ENCODE measurements at places on chromosomes 2 and 18.

- DNase-seq, result no peak
Observed at GRCh38 chr18:61882296-61883004, 10.4 kb downstream of the RNF152 start.

- no peak for DNase-seq
Observed at GRCh38 chr2:233602076-233602475, 15.4 kb upstream of the UGT1A8 start.

DNA sequence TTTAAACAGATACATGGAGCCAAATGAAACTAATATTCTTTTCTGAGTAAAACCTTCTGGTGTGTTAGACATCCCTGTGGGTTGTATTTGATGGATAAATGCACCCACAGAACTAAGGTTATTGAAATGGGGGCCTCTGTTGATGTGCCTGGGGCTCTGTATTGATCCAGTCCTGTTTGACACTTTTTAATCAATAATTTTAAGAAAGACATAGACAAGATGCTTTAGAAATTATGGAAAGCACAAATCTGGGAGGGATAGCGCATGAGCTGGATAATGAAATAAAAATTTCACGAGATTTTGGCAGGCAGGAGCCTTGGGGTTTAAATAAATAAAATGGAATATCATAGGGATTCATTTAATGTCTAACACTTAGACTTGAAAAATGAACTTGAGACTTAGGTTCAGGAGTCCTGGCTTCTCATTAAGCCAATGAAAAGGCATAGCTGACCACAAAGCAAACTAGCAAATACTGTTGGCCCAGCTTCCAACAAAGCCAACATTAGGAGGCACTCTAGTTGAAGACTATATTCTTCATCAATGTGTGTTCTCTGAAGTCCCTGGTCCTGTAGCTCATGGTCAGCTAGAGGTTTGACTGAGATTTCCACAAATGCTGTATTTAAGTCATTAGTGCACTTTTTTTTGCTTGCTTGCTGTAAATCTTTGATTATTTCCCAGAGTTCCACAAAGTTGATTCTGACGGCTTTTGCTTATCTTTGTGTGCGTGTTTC, 64.2 kb upstream of the SH3RF3 start:
- DNase-seq, result no peak

DNA sequence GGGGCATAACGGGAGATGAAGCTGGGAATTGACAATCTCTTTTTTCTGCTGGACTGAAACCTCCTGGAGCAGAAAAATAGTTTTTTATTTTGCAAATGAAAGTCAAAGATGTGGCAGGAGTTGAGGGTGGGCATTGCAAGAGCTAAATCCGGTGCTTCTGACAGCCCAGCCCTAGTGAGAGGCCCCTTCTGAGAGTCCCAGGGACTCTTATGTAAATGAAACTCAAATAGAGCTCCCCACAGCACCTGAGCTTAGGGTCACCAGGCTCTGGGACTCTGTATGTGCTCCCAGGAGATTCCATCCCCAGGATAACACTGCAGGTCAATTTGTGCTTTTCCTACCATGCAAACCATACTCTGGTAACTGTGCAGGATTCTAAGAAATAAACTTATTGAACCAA, 192.8 kb downstream of the ANKRD30B start:
- DNase-seq, result no peak

DNA sequence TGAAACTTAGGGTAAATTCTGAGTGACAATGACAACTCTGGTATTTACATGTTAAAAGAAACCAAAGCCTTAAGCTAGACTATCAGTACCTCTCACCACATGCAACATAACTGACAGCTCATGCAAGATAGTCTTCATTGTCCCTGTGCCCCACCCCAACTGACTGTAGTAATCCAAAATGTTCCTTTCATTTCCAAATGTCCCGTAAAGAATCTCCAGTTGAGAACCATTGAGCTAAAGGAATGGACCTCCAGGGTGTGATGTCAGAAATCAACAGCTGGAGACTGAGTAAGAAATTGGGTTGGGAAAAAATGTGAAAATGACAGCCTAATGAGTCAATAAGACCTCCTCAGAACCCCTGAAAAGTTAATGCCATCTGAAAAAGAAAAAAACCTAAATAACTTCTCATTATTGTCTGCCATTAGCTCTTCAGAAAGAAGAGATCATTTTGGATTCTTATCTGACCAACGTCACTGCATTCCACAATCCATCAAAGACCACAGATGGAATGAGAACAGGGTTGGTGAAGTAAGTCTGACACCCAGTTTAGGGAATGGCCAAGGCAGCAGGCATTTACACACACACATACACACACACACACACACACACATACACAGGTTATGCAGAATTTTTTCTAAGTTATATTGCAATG, 51.7 kb upstream of the ACVR2A start:
- DNase-seq, result no peak

DNA sequence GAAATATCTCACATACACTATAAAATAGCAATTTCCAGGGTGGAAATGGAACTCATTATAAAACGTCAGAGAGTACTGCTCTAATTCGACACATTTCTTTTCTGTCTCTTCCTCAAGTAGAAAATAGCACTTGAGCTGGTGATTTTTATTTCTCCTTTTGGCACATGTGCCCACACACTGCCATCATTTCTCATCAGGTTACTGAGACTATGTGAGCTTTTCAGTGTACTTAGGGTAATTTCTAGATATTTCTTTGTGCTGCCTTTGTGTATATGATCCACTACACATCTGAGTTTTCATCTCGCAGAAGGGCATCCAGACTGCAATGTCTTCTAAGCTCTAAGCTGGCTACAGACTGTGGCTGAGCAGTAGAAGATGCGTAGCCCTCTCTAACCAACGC, 62.1 kb upstream of the PGAP1 start:
- no peak for DNase-seq

- DNase-seq, result no peak
Observed at GRCh38 chr2:172031536-172031935, 31.8 kb downstream of the METAP1D start.

DNA sequence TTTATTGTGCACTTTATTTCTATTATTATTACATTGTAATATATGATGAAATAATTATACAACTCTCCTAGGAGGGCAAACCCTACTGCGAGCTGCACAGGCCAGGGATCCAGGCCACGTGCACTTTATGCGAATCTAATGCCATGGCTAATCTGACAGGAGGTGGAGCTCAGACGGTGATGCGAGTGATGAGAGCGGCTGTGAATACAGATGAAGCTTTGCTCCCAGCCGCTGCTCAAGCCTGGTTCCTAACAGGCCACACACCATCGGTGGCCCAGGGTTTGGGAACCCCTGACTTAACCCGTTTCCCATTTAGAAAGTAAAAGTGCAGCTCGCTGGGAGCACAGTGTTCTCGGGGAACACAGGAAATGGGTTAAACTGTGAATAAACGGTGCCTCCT, 40.8 kb upstream of the RAB6D start:
- no peak for DNase-seq

DNA sequence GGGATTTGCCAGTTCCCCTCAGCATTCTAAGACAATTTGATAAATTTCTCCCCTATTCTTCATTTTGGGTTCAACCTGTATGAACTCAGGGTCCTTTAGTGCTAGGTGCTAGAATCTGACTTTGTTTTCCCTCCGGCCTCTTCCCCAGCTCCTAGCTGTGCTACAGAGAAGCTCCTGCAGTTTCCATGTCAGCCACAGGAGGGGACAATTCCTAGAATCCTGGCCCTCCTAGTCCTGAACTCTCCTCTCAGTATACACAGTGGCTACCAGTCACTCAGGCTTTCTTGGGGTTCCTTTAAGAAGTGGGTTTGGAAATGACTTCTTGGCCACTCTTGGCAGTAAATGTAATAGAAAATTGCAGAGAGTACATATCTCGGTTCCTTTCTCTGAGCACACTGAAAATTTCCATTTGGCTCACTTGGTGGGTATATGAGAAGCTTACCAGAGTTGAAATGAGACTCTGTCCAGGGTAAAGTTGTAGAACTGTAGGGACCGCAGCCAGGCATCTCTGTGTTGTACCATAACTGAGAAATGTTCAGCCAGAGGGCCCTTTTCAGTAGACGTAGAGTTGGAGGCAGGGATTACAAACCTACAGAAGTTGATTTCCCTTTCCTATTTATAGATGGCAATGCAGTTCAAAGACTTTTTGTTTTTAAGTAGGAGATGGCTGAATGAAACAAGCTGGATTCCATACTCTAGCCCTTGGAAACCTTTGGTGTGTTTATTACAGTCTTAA, 5.0 kb upstream of the CHST10 start:
- no peak for DNase-seq

DNA sequence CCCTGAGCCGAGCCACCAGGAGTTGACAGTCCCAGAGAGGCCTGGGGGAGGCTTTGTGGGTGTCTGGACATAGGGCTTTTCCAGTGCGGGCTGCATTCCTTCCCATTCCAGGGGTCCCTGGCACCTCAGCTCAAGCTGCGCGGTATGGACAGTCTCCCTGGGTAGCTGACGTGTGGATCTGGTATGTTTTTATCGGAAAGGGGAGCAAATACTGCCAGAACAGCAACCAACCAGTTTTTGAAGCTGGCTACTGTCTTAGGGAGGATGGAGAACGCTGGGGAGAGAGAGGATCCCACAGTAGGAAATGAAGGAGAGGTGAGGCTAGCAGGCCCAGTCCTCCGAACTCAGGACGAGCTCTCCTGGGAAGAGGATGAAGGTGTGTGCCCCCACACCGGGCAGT, 103.8 kb upstream of the APCDD1 start:
- DNase-seq, result no peak

- DNase-seq, result no peak
Observed at GRCh38 chr2:138094031-138094430, 129.8 kb downstream of the HNMT start.

DNA sequence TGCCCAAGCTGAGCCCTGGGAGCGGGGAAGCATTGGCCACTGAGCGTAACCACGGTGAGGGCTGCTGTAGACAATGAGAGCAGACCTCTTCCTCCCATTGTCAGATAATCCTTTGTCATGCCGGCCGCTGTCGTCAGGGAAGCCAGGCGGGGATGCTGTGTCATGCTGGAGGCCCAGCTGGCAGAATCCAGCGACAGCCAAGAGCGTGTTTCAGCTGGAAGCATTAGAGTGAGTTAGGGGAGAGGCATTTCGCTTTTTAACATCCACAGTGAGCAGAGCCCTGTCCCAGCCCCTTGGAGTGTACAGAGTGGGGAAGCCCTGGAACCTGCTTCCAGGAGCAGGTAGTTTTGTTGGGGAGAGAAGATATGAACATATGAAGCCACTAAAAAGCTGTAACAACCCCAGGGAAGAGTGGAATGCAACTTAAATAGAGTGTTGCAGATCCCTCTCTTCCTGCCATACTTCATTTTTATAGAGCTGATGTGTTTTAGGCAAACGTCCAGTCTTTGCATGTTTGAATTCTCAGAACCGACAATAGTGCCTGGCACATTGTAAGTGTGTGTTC, 7.0 kb downstream of the CTIF start:
- DNase-seq, result no peak

- DNase-seq, result no peak
Observed at GRCh38 chr18:47247416-47248114, 3.9 kb downstream of the SKOR2 start.

DNA sequence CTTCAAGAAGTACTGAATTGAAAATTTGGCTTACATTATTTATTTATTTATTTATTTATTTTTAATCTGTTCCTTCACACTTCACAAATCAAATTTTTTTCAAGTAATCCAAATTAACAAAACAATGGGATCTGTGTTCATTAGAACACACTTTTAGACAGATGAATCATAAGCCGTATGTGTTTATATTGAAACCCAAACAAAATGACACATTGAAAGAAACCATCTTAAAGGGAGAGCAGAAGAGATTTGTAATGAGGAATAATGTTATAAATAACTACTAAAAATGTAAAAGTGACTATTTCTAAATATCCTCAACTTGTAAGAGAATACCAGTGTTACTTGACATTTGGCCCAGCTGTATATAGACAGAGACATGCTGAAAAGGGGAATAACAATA, 991.0 kb upstream of the CHAC2 start:
- DNase-seq, result no peak

GRCh38 chr2:182933629-182934028, 67.2 kb upstream of the FRZB start:
- no peak for DNase-seq

- no peak for DNase-seq
Observed at GRCh38 chr2:240777456-240778212, 42.4 kb downstream of the KIF1A start.

DNA sequence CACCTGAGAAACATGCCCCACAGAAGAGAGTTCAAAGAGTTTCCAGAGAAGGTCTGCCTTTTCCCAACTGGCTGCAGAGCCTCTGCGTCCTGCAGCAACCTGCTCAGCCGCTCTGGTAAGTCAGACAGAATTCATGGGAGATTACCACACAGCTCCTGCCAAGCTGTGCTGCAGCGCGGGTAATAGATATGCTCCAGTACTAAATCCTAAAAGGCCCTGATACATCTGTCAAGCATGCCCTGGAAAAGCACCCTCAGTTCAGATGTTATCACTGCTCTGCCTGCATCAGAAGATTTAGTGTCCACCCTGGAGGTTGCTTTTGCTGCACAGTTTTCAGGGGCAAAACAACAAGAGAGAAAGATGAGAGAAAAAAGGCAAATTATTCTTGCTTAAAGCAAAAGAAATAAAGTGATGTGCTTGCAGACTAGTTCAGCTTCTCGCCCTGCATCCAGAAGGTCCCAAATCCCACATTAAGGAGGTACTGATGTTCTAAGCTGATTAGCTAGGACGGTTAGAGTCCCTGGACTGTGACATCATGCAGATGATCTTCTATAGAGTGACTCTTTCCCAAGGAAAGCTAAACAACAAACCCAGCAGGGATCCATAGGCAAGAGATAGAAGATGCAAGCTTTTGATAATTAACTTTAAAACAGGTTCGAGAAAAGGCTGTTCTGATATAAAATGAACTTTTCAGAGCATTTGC, 488.6 kb downstream of the BCL11A start:
- DNase-seq, result no peak

DNA sequence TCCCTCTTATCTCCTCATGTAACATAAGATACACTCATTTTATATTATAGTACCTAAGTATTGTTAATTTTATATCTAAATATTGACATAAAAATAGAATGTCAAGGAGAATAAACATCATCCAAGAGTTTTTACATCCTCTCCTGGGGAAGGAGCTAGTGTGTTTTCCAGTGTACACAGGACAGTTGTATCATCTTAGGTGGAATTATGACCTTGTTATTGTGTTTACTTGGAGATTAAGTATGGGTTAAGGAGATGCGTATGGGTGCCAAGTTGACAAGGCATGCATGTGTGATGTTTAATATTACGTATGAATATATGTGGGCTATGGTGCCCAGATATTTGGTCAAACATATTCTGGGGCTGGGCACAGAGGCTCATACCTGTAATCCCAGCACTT, 11.2 kb upstream of the DDX1 start:
- DNase-seq, result no peak

Measured in PC-9 (cell line).